ENCODE measurements at places on chromosomes 1 and 21. TPM values are rescaled to one million over a fixed set of nuclear protein-coding genes. Genes with fewer than 3 reads are reported as not detected.

CD247 gene
- 355 TPM for total RNA-seq

RIPPLY3 gene
- not detected for total RNA-seq

PADI1 gene
- total RNA-seq: not detected

LCE1D gene
- total RNA-seq: not detected

SRSF11 gene
- total RNA-seq: 459 TPM

LSS gene
- 30.4 TPM for total RNA-seq

GCSAML gene
- total RNA-seq: not detected

KIAA1614 gene
- 0.14 TPM for total RNA-seq

CFHR4 gene
- total RNA-seq: not detected

HES3 gene
- total RNA-seq: not detected

MRPL24 gene
- 11.7 TPM for total RNA-seq

LCE1A gene
- not detected for total RNA-seq

UBE2U gene
- total RNA-seq: not detected

IFNGR2 gene
- total RNA-seq: 17.7 TPM

SPRR2A gene
- not detected for total RNA-seq

CENPF gene
- 3.4 TPM for total RNA-seq

MATN1 gene
- total RNA-seq: 2.7 TPM

TPTE gene
- not detected for total RNA-seq

RGS13 gene
- 0.30 TPM for total RNA-seq

UBE2Q1 gene
- total RNA-seq: 78.7 TPM

CTSE gene
- total RNA-seq: not detected

C21orf58 gene
- 2.8 TPM for total RNA-seq

DPM3 gene
- total RNA-seq: 17.6 TPM

ACTL8 gene
- not detected for total RNA-seq

RAB42 gene
- total RNA-seq: not detected

B3GALT5 gene
- total RNA-seq: not detected

ARID1A gene
- 102 TPM for total RNA-seq

MYBPHL gene
- total RNA-seq: not detected

FAM3B gene
- not detected for total RNA-seq

CCDC27 gene
- not detected for total RNA-seq

RIPK4 gene
- total RNA-seq: 3.0 TPM

CFAP45 gene
- 8.4 TPM for total RNA-seq
